ENCODE measurements at places on chromosomes 5 and 9. TPM values are rescaled to one million over a fixed set of nuclear protein-coding genes. Genes with fewer than 3 reads are reported as not detected.

DNA sequence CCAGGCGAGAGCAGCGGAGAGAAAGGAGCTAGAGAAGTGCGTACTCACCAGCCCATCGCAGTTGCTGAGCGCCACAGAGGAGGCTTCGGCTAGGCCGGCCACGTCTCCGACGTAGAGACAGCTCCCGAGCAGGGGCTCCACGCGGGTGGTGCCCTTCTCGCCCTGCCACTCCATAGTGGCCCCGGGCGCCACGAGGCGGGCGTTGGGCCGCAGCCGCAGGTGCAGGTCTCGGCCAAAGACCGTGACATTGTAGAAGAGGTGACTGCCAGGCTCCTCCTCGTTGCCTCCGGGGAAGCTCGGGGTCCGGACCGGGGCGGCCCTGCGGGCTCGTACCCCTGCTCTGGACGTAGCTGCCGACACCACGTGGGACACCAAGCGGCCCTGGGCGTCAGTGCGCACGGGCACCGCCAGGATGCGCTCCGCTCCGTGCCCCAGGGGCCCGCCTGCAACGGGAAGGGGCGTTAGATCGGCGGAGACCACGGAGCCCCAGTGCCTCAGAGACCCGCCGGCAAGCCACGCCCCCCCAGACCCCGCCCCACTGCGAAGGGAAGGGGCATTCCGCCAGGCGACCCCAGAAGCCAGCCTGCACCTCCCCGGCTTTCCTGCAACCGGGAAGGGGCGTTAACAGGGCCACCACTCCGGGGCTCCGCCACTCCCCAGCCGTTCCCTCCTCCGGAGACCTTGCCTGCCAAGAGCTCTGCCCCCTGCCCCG lies 1.4 kb downstream of the ADAMTS2 start:
- peak; percentile 55 for DNase-seq

GRCh38 chr5:135308245-135308644 lies 90.8 kb downstream of the MACROH2A1 start:
- DNase-seq: no peak

DNA sequence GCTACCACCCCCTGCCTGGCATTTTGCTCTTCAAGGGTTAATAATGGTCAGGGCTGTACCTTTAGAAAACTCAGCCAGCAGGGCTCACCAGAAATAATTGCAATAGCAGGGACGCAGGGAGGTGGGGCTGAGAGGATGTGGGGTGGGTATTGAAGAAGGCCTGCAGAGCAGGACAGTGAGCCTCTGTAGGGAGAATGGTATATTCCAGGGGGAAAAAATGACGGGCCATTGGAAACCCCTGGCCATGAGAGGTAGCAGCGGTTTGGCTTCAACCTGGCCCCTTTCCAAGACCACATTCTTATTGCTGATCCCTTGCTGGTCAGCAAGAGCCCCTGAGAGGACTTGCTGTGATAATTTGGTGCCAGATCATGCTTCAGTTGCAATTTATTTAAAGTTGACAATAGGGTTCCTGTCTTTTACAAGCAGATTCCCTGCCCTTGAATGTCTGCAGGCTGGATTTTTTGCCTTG lies 36.7 kb upstream of the CTNNA1 start:
- no peak for DNase-seq

GRCh38 chr5:180213657-180214207 lies 4.7 kb upstream of the RASGEF1C start:
- DNase-seq: no peak

- no peak for DNase-seq
These were observed at the start of gene TSLP for GRCh38 chr5:111071413-111071812. Gene TSLP, plus strand, starts transcription at chr5:111071713. Its CDS starts 178 bp downstream, at chr5:111071891.

DNA sequence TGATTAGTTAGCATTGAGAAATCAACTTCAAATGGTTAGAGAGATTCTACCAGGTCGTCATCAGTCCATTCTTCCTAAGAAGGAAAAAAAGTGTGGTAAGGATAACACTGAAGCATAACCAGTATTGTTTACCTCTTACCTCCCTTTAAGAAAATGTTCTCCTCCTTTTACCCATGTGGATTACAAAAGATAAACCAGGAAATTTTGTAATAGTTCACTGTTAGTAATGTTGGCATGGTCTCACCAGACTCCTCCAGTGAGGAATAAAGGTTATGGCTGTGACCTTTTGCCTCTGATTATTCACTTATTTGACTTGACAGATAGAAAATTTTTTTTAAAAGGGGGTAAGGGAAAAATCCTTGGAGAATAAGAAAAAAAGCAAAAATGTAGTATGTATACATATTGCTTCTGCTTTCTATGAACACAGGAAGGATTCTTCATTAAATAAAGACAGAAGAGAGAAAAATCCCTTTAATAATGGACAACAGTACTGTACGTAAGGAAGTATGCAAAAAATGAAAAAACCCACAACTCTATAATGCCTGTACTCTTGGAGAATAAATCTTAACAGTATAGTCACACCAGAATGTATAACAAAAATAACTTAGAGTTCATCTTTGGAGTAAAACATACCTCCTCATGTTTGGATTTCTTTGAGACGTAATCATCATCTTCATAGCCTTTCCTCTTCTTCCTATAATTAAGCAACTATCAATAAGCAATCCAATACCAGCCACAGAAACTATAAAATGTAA lies 18.1 kb downstream of the CCNH start:
- no peak for DNase-seq

The OLFM1 gene
- total RNA-seq: 23.3 TPM

Measured in neural crest cell (in vitro differentiated cells).